ENCODE measurements at places on chromosomes 2 and 18.

DNA sequence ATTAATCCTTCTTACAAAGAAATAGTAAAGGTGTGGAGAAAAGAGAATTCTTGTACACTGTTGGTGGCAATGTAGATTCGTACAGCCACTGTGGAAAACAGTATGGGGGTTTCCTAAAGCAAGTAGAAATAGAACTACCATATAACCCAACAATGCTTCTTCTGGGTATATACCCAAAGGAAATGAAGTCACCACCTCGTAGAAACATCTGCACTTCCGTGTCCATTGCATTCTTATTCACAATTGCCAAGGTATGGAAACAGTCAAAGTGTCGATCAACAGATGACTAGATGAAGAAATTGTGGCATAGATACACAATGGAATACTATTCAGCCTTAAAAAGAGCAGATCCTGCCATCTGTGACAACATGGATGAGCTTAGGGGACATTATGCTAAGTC, 93.4 kb upstream of the TGIF1 start:
- no peak for DNase-seq

- no peak for DNase-seq
These were observed 37.7 kb upstream of the FSIP2 start for GRCh38 chr2:185700883-185701282.

DNA sequence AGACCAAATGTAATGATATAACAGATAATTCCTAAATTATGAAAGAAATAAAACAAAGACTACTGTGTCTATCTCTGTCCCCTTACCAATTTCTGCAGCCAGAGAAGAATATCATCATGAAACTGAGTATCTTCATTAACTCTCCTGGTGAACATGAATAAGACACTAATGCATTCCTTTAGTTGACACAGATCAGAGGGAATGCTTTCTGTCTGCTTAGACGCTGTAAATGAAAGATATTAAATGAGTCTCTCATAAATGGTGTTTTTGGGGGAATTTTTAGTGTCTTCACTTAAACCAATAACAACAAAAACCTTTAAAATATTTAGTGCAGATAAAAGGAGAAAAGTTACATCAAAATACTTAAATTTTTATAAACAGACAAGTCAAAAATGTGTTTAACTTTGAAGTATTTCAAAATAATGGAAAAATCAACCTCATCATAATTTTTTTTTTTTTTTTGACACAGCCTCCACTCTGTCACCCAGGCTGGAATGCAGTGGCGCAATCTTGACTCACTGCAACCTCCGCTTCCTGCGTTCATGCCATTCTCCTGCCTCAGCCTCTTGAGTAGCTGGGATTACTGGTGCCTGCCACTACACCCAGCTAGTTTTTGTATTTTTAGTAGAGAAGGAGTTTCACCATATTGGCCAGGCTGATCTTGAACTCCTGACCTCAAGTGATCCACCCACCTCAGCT, 16.0 kb downstream of the EPG5 start:
- no peak for DNase-seq

- DNase-seq: peak; percentile 21
These were observed 176.6 kb upstream of the TACR1 start for GRCh38 chr2:75375646-75376582.

DNA sequence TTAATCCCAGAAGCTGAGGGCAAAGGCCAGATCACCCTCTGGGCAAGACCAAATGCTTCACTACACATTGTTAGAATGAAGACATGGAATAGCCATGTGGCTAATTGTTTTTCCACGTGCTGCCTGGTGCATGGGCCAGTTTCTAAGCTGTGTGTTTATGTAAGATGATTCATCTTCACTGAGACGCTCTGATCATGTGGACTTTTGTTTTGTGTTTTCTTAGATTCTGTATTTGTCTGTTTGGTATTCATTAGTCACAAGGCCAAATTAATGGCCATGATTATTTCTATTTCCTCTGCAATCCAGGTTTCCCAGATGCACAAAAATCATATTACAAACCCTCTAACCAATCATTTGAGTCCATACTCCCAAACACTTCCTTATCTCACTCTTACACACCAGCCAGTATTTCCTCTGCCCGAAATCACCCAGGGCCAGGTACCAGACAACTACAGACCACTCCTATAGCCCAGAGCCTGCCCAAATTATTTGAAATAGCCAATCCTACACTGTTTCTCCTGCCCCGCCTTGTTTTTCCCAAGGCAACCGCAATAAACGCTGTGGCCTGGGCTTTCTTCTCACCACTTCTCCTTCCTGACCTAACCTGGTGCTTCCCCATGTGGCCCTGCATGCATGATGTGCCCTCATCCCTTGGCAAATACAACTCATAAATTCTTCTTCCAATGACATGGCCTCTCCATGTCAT, 94.2 kb upstream of the SP3 start:
- peak; percentile 68 for DNase-seq

GRCh38 chr2:208250388-208250787, 4.5 kb downstream of the IDH1 start:
- DNase-seq: peak; percentile 15

- no peak for DNase-seq
These were observed 288.6 kb upstream of the FIGN start for GRCh38 chr2:164024396-164024795.

DNA sequence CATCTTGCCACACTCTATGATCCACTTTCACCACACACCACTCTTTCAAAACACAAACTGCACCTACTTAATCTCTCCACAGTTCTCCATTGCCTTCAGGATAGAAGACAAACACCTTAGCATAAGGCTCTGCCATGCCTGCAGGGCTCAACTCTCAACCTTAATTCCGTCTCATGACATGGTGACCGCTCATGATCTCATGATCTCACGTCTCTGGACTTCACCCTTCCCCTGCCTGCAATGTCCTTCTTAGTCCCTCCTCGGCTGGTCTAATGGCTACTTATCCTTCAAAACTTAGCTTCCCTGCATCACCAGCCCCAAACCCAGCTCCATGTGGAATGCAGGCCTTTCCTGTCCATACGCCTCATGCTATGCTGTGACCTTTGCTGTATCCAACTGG, 85.3 kb downstream of the ACVR1 start:
- no peak for DNase-seq

DNA sequence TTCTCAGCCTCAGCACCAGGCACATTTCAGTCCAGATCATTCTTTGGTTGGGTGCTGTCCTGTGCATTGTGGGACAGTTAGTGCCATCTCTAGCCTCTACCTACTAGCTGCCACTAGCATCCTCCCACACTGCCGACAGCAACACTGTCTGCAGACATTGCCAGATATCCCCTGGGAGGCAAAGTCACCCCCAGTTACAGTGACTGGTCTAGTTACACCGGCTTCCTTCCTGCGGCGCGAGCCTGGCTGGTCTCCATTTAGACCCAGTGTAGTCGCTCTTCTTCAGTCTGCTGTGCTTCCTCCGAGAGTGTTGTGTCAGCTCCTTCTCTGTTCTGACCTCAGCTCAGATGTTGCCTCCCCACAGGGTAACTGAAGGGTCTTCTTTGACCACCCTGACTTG, 283.1 kb downstream of the PHLPP1 start:
- no peak for DNase-seq

- no peak for DNase-seq
These were observed 16.1 kb upstream of the CD207 start for GRCh38 chr2:70851704-70852103.

GRCh38 chr18:35512761-35513160, 15.0 kb upstream of the INO80C start:
- DNase-seq: no peak

DNA sequence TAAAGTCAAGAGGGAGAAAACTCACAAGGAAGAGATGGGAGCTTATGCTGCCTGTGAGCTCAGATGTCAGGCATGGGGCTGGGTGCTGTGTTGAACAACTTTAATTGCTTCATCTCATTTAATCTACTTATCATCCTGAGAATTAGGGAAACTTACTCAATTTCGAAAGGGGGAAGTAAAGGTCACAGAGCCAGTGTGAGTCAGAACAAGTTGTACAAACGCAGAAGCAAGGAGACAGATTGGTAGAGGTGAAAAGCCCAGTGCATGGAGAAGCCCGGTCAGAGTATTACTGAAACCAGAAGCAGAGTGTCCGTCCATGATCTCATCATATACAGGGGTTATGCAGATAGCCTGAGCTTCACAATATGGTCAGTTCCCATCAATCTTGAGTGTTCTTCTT, 281.1 kb upstream of the POU3F3 start:
- no peak for DNase-seq

DNA sequence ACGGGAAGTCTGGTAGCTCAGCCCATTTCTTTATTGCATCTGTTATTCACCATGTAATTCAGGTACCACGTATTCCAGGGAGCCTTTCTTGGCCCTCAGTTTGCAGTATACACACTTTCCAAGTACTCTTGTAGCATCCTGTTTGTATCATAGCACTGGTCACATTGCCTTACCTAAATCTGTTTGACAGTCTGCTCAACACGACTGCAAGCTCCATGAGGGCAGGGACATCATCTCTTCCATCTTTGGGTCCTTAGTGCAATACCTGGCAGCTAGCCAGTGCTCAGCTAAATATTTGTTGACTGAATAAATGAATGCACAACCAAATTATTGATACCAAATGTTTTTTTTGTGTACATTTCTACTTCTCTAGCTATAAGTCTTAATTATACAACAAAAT, 11.2 kb upstream of the IL18R1 start:
- no peak for DNase-seq

DNA sequence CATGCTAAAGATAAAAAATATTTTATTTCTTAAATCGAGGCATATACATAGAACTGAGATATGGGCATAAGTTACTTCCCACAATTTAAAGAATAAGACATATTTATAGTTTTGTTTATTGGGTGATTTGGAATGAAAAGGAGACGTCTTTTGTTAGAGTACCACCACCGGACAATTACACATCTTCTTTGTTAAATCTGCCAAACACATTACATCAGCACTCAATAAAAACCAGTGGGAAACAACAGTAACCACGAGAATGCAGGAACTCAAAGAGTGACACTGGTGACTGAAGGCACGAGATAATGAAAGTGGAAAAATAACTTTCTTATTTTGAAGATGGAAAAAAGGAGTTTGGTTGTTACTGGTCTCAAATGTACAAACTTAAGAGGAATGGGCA, 92.6 kb upstream of the TFCP2L1 start:
- no peak for DNase-seq

- DNase-seq: no peak
These were observed 64.7 kb downstream of the BCL2 start for GRCh38 chr18:63254716-63255399.

DNA sequence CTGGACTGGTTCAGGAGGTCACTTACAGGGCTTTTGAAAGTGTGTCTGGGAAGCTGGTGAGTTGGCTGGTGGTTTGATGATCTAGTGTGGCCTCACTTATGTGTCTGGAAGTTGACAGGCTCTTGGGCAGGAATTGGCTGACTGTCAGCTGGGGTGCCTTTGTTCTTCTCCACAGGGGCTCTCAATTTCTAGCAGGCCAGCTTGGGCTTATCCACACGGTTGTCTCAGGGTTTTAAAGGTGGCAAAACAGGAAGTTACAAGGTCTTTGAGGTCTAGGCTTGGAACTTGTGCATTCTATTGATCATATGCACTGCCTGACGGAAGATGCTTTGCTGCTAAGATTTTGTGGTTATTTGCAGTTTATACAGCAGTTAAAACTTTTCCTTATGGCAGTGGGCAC, 52.0 kb upstream of the CELF4 start:
- DNase-seq: no peak

DNA sequence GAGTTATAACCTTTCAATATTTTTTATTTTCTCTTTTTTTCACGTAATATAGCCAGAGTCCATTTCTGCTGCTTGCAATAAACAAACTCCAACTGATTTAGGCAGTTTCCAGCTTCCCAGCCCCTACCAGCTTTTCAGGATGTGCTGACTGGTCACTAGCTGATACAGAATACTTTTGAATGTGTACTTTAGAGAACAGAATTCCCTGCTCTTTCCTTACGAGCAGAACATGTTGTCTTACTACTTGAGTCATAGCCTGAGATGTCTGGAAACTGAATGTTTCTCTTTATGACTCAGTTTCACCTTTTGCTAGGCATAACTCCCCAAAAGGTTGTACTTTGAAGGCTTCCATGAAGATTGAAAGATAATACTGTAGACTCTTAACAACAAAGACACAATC, 44.5 kb upstream of the KCNE4 start:
- no peak for DNase-seq

DNA sequence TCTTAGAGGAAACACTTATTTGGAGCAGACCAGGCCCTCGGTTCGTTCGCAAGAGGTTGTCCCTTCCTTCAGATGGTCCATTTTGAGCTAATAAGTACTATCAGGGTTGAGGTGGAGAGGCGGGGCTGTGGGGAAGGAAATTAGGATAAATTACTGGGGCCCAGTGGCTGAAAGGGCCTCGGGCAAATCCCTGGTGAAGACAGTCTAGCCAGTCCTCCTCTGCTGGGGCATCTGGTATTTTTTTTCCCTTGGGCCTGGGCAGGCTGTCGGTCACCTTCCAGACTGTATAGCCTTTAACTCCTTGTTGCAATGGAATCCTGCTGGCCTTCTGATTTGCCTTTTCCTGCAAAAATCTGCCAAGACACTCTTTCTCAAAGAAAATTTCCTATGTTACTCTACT, 1.7 kb upstream of the MYO3B start:
- DNase-seq: no peak

DNA sequence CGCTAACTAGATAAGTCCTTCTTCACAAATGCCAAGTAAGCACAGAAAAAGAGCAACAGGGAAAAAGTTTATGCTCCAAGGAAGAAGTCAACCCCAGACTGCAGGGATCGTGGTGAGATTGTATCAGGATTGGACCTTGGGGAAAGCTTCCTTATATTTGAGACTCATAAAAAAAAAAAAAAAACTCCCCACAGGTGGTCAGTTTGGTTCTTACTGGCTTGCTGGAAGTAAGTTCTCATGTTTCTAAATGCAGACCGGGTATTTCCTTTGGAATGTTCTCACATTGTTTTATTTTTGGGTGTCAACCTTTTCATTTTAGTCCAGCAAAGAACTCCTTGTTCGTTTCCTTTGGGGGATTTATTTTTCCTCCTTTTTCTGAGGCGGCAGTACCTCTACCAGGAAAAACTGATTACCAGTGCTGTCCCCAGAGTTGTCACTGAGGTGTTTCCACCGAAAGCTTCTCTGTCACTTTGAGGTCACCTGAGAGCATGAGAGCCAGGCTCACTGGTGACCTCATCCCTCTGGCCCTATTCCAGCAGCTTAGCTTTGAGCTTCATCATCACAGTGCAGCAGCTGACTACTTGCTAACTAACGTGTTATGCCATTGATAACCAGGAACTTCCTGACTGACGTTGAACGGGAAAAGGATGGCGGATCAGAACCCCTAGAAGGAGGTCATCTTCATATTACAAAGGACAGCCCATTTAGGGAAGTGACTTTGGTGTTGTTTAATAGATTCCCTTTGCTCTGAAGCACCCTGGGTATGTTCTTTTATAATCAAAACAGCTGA, 16.8 kb upstream of the ATP8B1 start:
- no peak for DNase-seq

Data from GM04503 (cell line).